ENCODE measurements at places on chromosomes 3 and 15.
A peak's percentile ranks its signal among the peaks of the same experiment; 100 is the strongest.

DNA sequence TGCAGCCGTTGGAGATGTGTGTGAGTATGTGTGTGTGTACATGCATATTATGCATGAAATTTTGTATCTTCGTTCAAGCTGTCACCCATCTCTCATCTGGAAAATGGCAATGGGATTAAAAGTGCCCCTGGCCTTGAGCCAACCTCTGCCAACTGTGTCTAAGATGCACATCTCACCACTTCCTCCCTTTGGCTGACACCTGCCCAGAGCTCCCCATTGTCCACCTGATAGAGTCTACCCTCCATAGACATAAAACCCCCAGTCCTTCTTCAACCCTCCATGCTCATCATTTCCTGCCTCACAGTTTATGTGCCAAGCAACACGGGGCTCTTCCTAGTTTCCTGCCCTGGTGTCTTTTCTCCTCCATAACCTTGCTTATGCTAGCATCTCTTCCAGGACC, 187.5 kb upstream of the HES1 start:
- no peak for DNase-seq

DNA sequence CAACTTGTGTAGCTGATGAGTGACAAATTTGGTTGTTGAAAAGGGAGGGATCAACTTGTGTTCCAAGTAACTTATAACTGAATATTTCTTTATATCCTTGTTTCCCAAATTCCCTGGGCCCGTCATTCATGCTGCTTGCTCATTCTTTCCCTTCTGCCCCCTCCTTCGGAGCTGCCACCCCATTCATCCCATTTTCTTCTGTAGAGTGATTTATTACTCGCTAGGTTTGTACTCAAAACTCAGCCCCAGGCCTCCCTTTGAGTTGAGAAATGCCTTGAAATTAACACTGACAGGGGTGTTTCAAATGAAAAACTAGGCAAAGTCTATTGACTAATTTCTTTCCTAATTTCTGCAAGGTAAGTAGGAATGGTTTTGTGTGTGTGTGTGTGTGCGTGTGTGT, 277.4 kb upstream of the SLCO3A1 start:
- DNase-seq = no peak

DNA sequence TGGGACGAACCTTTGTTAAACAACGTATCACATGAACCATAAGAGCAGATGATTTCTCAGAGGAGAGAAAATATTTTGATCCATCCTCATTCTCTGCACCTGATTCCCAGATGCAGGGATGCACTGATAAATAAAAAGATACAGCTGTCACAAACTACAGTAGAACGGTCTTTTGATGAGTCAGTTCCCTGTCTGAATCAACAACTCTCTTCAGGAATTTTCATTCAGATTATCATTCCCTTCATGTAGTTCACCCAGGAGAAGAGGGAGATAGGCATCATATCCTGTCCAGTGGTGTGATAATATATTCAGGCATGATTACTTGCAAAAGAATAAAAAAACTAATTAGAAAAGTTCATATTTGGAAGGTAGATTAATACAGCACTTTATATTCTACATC, 521.5 kb downstream of the PYDC2 start:
- no peak for DNase-seq

GRCh38 chr3:197001972-197002700, 27.5 kb downstream of the MELTF start:
- DNase-seq = no peak

GRCh38 chr3:52221141-52221562, 4.3 kb downstream of the TLR9 start:
- no peak for DNase-seq

DNA sequence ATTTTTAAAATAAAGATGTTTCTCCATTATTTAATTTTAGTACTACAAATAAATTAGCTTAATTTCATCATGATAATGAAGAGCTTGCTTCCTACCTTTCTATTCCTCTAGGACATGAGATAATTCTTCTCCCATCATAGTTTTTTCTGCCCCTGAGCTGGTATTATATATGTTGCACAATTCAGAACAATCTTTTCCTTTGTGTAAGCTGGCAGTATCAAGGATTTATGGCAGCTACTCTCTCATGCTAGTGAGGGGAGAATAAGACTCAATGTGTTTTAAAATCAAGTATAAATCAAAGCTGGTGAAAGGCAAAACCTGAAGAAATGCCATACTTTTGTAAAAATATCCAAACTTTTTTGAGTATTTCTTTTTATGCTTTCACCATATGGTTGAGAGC, 1405.3 kb downstream of the SI start:
- DNase-seq = no peak

DNA sequence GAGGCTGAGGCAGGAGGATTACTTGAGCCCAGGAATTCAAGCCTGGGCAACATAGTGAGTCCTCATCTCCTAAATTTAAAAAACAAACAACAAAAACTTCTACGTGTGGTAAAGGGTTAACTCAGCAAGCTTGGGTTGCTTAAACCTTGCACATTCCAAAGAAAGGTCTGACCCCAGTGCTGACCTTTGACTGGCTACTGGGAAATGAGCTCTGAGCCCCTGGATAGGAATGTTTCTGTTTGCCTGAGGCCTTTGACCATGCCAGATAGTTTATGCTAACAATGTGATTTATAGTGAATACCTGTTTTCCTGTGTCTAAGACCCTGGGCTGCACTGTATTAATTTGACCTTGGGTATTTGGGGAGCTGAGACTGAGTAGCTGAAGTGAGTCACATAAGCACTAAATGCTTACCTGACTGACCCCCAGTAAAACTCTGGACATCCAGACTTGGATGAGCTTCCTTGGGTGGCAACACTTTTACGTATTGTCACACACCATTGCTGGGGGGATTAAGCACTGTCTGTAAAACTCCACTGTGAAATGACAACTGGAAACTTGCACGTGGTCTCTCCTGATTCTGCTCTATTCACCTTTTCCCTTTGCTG, 20.7 kb downstream of the TCAIM start:
- DNase-seq = no peak

GRCh38 chr3:139380575-139380974, 8.9 kb downstream of the COPB2 start:
- no peak for DNase-seq

- no peak for DNase-seq
Observed at GRCh38 chr3:99344216-99344615, 294.2 kb upstream of the COL8A1 start.

DNA sequence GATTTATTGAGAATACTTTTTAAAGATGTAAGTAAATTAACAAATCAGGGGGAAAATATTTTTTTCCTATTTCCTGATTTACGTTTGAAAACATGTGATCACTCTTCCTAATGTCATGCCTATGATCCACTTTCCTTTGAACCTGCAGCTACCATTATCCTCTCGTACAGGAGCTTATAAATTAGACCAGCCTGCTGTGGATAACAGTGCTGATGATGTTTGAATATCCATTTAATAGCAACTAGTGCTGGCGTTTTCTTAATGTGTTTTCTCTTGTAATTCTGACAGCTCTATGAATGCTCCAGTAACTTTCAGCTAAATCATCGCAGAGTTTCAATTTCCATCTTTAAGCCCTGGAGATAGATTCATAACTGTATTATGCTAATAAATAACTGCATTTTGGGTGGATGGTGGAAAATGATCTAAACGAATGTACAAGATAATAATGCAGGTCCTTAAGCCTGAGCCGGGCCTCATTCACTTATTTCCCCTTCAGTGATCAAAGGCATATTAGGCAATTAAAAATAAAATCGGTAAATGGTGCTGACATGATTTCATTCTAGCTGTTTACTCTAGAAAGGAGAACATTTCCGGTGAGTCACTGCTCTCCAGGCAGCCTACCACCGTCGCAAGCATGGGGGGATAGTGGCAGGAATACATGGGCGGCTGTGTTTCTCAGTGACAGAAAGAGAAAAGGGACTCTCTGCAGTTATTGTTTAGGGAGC, 58.5 kb upstream of the SLC24A5 start:
- DNase-seq = no peak

DNA sequence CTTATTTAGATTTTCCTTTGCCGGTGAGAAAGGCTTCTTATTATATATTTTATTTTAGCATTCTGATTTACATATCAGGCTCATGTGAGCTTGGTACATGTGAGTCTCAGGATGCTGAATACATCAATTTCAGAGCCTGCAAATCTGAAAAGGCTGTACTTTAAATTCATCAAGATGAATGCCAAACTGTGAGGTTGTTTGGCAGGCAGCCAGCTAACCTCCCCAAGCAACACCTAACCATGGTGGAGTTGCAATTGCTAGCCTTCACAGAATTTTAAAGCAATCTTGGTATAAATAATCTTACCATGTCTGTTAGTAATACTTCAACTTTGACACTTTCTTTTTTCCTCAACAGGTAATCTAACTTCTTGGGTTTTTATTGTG, 252.5 kb downstream of the CDIN1 start:
- DNase-seq = no peak

DNA sequence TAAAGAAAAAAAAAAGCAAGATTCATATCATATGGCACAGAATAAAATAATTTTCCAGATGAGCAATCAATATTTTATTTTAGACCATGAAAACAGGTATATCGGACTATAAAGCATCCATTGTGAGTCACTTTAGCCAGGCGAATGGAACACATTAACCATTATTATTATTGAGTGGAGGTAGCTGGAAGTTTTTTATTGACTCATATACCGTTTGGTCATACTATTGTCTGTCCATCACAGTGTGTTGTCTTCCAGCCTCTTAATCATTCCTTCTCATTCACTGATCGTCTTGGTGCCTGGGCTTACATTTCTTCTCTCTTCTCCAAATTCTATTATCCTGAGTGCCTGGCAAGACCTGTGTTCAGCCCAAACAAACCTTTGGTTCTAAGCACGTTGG, 634.8 kb downstream of the MECOM start:
- DNase-seq = no peak

GRCh38 chr15:81087066-81087465, 47.0 kb upstream of the CFAP161 start:
- DNase-seq = no peak

DNA sequence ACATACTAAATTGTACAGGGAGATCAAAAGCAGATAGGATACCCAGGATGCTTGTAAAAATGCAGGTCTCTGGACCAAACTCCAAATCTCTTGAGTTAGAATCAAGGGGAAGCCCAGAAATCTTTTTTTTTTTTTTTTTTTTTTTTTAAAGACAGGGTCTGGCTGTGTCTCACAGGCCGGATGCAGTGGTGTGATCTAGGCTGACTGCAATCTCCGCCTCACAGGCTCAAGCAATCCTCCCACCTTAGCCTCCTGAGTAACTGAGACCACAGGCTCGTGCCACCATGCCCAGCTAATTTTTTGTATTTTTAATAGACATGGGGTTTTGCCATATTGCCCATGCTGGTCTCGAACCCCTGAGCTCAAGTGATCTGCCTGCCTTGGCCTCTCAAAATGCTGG, 373.5 kb downstream of the SHQ1 start:
- no peak for DNase-seq

DNA sequence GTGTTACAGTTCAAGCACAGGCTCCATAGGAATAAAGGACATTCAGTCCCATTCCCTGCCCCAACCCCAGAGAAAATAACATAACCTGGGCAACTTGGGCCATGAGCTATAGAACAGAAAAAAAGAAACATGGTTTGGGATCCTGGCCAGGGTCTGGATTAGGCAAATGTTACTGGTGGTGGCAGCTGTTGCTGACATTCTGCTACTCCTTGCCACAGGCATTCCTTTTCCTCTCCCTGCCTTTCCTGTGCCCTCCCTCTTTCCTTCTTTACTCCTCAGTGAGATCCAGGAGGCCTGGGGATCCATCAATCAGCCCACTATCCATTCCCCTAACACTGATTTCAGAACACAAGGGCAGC, 129.1 kb downstream of the NTRK3 start:
- no peak for DNase-seq

DNA sequence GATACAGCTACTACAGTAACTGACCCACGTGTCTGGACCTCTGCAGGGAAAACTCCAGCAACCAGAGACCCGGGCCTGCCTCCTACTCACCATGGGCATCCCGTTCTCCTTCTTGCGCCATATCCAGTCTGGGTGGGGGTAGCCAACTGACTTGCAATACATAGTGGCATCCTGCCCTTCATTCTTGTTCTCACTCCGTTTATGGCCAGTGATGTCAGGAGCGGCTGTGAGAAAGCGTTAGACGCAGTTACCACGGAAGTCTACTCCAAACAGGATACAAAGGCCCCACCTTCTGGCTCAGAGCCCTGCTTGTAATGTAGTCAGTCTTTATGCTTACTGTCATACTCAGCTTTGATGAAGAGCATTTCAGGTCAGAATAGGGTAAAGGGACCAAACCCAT, 59.6 kb downstream of the NPTN start:
- DNase-seq = no peak

- no peak for DNase-seq
Observed at GRCh38 chr3:44326019-44326418, 12.5 kb upstream of the TCAIM start.

GRCh38 chr15:67967871-67968431, 86.2 kb upstream of the PIAS1 start:
- DNase-seq = peak; percentile 27

GRCh38 chr3:182795389-182795782, 2.1 kb downstream of the ATP11B start:
- DNase-seq = peak; percentile 53

DNA sequence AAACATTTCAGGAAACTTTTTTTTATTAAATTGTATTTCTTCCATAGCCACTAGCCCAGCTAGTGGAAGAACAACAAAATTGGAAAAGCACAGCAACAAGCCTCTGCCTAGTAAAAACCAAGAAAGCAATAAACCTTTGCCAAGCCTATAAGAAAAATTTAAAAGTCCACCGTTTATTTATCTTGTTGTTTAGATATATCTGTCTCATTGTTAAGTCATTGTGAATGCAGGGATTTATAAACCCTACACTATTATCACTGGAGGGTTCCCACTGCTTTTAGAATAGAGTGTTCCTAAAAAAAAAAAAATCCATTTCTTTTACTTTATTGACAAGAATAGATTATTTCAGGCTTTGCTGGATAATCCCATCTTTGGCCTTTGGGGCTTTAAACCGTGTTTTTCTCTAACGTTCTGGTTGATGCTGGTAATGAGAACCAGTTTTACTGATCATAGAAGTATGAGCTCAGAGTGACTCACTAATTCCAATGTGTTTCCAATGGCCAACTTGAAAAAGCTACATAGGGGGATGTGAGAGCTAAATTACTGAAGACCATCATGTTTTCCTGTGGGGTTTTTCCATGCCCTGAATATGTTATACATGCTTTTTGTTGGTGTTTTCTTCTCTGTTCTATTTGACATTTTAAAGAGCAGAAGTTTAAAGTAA, 634.1 kb downstream of the RBMS3 start:
- DNase-seq = no peak

GRCh38 chr15:29698030-29698701, 124.1 kb downstream of the TJP1 start:
- no peak for DNase-seq

Data from CD4-positive, alpha-beta T cell treated with Interleukin-17A for 4 hours (primary cell).